ENCODE measurements at places on chromosomes 1 and 21.
A peak's percentile ranks its signal among the peaks of the same experiment; 100 is the strongest.

- no peak for DNase-seq
Measured at GRCh38 chr1:9331558-9332346, 39.1 kb downstream of the SPSB1 start.

- no peak for DNase-seq
Measured at GRCh38 chr1:152858062-152858461, 1.7 kb upstream of the LCE7A start.

GRCh38 chr21:33531007-33531406 is 10.9 kb downstream of the GART start:
- no peak for DNase-seq

DNA sequence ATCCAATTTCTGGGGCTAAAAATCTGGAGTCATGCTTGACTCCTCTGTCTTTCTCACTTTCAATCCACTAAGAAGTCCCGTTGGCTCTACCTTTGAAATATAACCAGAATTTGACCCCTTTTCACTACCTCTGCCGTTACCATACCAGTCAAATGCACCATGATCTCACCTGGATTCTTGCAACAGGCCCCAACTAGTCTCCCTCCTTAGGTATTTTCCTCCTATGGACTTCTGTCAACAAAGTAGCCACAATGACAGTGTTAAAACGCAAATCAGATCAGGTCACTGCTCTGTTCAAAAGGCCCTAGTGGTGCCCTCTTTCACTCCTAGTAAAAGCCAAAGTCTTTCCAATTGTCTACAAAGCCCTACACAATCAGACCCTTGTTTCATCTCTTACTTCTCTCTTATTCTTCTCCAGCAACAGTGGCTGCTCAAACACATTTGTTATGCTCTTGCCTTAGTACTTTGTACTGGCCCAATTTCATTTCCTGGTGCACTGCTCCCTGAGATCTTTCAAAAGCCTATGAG is 35.7 kb upstream of the AGL start:
- no peak for DNase-seq

DNA sequence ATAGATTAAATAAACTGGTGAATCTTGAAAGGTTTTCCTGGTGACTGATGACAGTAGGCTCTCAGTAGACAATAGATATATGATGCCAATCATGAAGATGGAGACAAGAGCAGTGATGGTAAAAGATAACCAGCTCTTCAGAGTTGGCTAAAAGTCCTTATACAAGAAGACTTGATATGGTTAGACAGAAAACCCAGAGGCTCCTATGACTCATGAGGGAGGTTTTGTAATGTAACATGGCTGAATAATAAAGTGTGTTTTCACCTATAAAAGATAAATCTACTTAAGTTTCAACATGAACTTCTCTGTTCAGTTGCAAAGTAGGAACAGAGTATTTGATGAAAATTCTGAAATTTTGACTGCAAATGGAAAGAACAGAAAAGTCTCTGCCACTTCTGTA is 12.7 kb upstream of the CRNN start:
- no peak for DNase-seq

- peak; percentile 36 for DNase-seq
Measured at GRCh38 chr1:33972676-33973395, 109.0 kb downstream of the HMGB4 start.

GRCh38 chr1:115433483-115433882 is 95.4 kb upstream of the NGF start:
- DNase-seq, result peak; percentile 86

DNA sequence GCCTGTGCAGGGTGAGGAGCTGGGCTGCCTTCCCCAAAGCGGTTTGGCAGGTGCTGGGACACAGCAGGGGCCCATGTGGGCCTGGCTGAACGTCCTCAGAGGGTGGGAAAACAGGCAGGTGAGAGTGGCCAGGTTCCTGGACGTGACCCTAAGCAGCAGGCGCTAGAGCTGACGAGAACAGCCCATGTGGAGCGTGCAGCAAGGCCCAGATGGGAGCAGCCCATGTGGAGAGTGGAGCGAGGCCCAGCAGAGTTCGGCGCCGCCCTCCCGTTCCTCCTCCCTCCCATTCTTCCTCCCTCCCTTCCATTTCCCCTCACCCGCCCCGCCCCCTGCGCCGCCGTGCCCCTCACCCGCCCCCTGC is 314.4 kb upstream of the VAMP3 start:
- no peak for DNase-seq
